Stimulated activated CD8-positive, alpha-beta memory T cell treated with anti-CD3 and anti-CD28 coated beads, Interleukin-7, amount 100 ng/mL, for 1 hour (primary cell): ENCODE measurements at places on chromosomes 7 and 10.

DNA sequence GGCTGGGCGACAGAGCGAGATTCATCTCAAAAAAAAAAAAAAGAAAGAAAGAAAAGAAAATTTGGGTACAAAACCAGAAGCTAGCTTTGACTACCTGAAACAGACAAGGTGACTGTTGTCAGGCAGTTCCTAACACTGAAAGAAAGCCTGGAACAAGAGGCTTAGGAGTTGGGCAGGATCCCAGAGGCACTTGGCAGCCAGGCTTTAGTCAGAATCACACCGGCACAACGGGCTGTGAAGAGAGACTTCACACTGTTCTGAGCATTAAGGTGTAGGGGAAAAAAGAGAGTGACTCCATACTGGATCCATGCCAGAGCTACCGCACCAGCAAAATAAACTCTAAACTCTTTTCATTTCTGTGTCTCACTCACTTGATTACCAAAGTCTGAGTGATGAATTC, 130.8 kb downstream of the ZNF467 start:
- DNase-seq, result no peak

DNA sequence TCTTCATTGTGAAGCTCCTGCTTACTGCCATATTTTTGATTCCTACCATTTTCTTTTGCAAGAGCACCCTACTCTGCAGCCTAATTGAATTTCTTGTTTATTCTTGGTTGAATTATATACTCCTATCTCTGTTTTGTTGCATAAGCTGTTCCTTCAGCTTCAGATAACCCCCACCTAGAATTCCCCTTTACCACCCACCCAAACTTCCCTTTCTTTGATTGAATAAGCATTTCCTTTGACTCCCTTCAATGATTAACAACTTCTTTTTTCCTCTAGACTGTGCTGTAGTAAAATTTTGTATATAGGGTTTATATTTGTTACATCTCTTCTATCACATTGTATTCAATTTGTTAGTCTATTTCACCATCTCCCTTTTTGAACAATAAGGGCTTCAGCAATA, 168.1 kb downstream of the GPR37 start:
- DNase-seq, result no peak

DNA sequence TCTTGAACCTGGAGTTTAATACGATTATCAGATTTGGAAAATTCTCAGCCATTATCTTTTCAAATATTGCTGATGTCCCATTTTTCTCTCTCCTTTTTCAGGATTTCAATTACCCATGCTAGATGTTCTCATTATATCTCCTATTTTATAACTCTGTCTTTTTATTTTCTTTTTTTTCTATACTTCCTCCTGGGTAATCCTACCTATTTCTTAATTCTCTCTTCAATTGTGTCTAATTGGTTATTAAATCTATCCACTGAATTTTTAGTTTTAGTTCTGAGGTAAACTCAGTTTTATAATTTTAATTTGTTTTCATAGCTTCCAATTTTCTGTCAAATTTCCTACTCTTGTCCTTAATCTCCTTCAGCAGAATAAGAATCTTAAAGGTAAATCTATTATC, 15.6 kb downstream of the STEAP1 start:
- no peak for DNase-seq

GRCh38 chr10:5943536-5943935, 33.8 kb downstream of the IL15RA start:
- DNase-seq, result no peak

GRCh38 chr10:3167611-3168330, 4.8 kb downstream of the PITRM1 start:
- DNase-seq, result no peak

DNA sequence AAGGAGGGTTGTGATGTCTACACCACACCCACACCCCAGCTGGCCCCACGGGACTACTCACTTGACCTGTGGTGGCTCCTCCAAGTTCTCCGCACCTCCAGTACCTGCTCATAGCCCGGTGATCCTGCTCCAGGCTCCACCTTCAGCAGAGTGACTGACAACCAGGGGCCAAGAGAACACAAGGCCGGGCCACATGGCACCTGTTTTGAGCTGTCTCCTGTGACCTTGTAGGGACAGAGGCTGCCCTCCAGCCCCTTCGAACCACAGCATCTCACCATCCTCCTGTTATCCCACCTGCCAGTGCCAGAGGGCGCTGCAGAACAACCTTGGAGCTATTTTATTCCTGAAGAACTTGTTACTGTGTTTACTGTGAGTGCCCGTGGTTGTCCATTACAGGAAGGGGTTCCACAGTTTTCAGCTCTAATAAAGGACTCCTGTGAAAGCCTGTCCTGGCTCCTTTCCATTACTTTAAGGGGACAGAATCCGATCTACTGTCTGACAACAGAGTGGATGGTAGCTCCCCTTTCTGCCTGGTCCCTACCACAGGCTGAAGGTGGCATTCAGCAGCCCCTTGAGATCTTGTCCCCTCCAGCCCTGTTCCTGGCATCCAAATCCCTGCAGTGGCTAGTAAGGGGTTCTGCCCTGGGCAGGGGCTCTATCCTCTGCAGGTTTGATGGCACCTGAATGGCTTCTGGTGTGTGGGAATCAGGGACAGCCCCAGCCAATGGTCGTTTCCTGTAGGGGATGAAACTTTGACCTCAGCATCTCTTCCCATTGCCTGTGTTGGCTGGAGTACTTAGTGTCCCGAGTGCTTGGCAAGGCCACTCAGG, 50.8 kb downstream of the C10orf120 start:
- DNase-seq, result no peak
